ENCODE measurements at places on chromosomes 11 and 22.
A peak's percentile ranks its signal among the peaks of the same experiment; 100 is the strongest.

- peaks cover 3% of the 10 kb centered on the region for H3K36me3 ChIP-seq
- peak; percentile 5 for DNase-seq
- peaks cover 14% of the 10 kb centered on the region for H3K27me3 ChIP-seq
- H3K27ac ChIP-seq = no peak overlapping the region
- peaks cover 4% of the 10 kb centered on the region for H3K4me1 ChIP-seq
Observed at GRCh38 chr22:28955817-28956216, 72.4 kb downstream of the ZNRF3 start.

GRCh38 chr11:128324531-128325141, 262.7 kb downstream of the ETS1 start:
- H3K27ac ChIP-seq = no peak overlapping the region
- H3K4me1 ChIP-seq = peaks cover 19% of the 10 kb centered on the region
- no peak for DNase-seq
- no peaks in the 10 kb centered on the region for H3K27me3 ChIP-seq
- no peaks in the 10 kb centered on the region for H3K36me3 ChIP-seq

DNA sequence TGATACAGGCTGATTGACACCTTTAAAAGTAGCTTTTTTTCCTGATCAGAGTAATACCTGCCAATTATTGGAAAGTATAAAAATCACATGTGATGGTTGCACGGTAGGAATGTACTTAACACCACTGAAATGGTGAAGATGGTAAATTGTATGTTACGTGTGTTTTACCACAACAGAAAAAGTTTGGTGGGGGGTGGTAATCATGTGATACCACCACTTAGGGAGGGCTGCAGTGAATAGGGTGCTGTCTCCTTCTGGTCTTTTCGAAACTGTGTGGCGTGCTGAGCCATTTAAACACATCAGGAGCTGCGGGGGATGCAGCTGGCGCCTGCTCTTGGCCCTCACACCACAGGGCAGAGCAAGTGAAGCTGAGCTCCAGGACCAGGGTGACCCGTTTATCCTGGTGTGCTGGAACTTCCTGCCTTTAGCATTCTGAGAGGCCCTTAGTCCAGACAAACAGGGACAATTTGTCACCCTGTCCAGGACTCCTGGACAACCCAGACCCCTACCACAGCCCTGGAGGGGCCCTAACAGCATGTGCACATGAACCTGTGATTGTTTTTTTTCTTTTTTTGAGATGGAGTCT, 2.6 kb downstream of the SYNGR1 start:
- no peaks in the 10 kb centered on the region for H3K36me3 ChIP-seq
- no peak overlapping the region for H3K4me3 ChIP-seq
- no peaks in the 10 kb centered on the region for H3K27me3 ChIP-seq
- peaks cover 23% of the 10 kb centered on the region for H3K4me1 ChIP-seq

GRCh38 chr11:87460842-87461637, 423.3 kb downstream of the TMEM135 start:
- no peaks in the 10 kb centered on the region for H3K36me3 ChIP-seq
- H3K4me3 ChIP-seq = no peak overlapping the region
- no peak overlapping the region for H3K27ac ChIP-seq
- H3K27me3 ChIP-seq = peaks cover 4% of the 10 kb centered on the region
- H3K4me1 ChIP-seq = no peaks in the 10 kb centered on the region
- no peak for DNase-seq

- no peaks in the 10 kb centered on the region for H3K36me3 ChIP-seq
- peak overlapping the region; percentile 91 for H3K4me3 ChIP-seq
- no peaks in the 10 kb centered on the region for H3K27me3 ChIP-seq
- H3K27ac ChIP-seq = peak overlapping the region; percentile 87
Observed at GRCh38 chr11:115193914-115194801, 310.1 kb downstream of the CADM1 start.

DNA sequence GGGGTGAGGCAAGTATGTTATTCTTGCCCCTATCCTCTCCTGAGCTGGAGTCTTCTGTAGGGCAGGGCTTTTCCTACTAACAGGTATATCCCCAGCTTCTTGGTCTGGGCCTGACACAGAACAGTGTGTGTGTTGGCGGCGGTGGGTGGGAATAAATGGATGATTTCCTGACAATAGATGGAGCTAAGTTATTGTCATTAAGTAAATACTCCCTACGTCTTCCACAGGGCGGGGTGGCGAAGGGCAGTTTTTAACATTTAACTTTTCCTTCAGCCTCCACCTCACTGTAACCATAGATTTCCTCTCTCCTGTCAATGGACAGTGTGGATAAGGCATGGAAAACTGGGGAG, 11.7 kb upstream of the SMPD1 start:
- no peaks in the 10 kb centered on the region for H3K36me3 ChIP-seq
- no peaks in the 10 kb centered on the region for H3K27me3 ChIP-seq
- H3K4me3 ChIP-seq = no peak overlapping the region
- DNase-seq = no peak

GRCh38 chr22:29307596-29308147, 1.2 kb downstream of the GAS2L1 start:
- H3K27ac ChIP-seq = no peak overlapping the region
- H3K27me3 ChIP-seq = peaks cover 20% of the 10 kb centered on the region
- H3K4me1 ChIP-seq = peaks cover 23% of the 10 kb centered on the region
- no peaks in the 10 kb centered on the region for H3K36me3 ChIP-seq

- H3K36me3 ChIP-seq = no peaks in the 10 kb centered on the region
- no peak overlapping the region for H3K27ac ChIP-seq
- no peak for DNase-seq
- H3K27me3 ChIP-seq = peaks cover 21% of the 10 kb centered on the region
- H3K4me3 ChIP-seq = no peak overlapping the region
Observed at GRCh38 chr11:63023222-63023814, 7.7 kb upstream of the SLC22A8 start.

GRCh38 chr22:27851974-27852746, 50.6 kb upstream of the MN1 start:
- H3K27ac ChIP-seq = no peak overlapping the region
- no peak overlapping the region for H3K4me3 ChIP-seq
- DNase-seq = no peak

DNA sequence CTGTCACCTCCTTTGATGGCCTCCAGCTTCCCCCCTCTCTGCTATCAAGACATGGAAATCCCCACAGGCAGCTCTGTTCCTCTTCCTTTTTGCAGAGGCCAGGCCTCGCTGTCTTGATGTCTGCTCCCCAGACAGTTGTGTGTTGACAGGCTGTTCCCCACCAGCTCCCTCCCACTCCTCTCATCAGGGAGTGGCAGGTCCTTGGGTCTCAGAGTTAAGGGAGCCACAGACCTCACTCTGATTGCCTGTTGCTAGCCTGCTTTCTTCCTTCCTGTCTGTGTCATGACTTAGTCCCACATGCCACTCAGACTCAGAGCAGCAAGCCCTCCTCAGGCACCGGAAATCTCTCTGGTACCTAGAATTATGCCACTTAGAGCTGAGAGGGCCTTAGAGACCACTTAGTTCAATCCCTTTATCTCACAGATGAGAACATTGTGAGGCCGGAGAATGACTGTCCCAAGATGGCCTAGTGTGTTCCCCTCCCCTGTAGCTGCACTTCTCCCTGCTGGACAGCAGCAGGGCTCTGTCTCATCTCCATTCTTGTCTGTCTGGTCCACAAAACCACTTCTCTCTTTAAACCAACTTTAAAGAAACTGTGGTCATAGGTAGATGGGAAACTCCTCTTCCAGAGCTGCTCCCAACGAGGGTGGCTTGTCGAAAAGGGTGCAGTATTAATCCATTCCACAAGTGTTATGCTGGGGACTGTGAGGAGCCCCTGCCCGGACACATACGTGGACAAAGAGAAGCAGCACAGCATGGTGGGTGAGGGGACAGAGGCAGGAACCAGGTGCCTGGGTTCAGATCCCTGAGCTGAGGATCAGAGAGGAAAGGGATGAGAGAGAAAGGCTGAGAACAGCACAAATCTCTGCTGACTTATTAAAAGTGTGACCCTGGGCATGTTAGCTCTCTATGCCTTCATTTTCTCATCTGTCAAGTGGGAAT, 4.2 kb downstream of the AMPD3 start:
- peaks cover 18% of the 10 kb centered on the region for H3K36me3 ChIP-seq
- H3K4me3 ChIP-seq = peak overlapping the region; percentile 78
- peak; percentile 60 for DNase-seq
- H3K27ac ChIP-seq = peak overlapping the region; percentile 93
- H3K4me1 ChIP-seq = peaks cover 59% of the 10 kb centered on the region
- H3K27me3 ChIP-seq = no peaks in the 10 kb centered on the region

DNA sequence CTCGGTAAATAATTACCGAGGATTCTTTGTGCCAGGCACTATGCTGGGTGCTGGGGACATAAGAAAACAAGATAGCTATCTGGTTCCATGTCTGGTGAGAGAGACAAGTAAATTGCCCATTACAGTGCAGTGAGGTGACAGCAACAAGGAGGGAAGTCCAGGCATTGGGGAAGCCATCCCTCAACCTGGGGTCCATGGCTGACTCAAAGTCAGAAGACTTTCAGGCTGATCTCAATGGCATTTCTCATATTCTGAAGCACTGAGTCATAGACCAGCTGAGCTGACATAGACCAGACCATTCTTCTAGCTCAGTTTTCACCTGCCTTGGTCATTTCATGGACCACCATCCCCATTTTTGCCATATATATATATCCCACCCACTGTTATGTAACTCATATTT, 158.8 kb downstream of the TTC17 start:
- no peaks in the 10 kb centered on the region for H3K36me3 ChIP-seq
- H3K27me3 ChIP-seq = peaks cover 13% of the 10 kb centered on the region
- H3K27ac ChIP-seq = no peak overlapping the region
- no peaks in the 10 kb centered on the region for H3K4me1 ChIP-seq

GRCh38 chr11:66523611-66524010, 13.2 kb downstream of the BBS1 start:
- H3K27ac ChIP-seq = no peak overlapping the region
- H3K36me3 ChIP-seq = peaks cover 25% of the 10 kb centered on the region
- H3K4me1 ChIP-seq = no peaks in the 10 kb centered on the region
- H3K4me3 ChIP-seq = no peak overlapping the region

- no peaks in the 10 kb centered on the region for H3K27me3 ChIP-seq
- no peak overlapping the region for H3K4me3 ChIP-seq
- no peak for DNase-seq
- peaks cover 6% of the 10 kb centered on the region for H3K36me3 ChIP-seq
- H3K4me1 ChIP-seq = no peaks in the 10 kb centered on the region
Observed at GRCh38 chr11:74232311-74232950, 61.3 kb downstream of the PPME1 start.

- no peaks in the 10 kb centered on the region for H3K36me3 ChIP-seq
- no peak overlapping the region for H3K27ac ChIP-seq
- peaks cover 8% of the 10 kb centered on the region for H3K27me3 ChIP-seq
- no peak overlapping the region for H3K4me3 ChIP-seq
- DNase-seq = no peak
Observed at GRCh38 chr11:125147280-125147679, 17.3 kb upstream of the PKNOX2 start.

DNA sequence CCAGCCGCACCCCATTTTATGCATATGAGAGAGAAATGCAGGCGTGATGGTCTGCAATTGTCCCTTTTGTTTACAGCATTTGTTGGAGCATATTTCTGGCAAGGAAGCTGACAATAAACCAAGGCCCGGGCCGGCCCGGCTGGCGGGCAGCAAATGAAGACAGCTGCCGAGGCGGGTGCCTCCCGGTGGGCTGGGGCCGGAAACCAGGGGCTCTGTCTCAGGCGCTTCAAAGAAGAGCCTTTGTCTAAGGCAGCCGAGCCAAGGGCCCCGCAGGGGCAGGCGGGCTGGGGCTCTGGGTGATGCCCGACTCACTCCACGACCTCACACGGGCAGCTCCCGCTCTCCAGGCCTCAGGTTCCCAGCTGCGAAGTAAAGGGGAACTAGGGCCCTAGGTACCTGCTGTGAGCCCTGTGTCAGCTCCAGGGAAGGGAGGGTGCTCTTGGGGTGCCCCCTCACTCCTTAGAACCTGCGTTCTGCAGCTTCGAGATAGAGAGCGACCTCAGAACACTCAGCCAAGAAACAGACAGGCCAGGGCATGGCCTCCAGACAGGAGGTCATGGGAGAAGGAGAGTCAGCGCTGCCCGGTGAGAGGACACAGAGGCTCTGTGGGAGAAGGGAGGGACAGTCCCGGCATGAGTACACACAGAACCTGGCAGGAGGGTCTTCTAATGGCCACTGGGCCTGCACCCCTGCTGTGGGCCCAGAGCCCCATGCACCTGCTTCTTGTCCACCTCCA, 2.4 kb downstream of the LINC01488 start:
- DNase-seq = no peak
- no peak overlapping the region for H3K4me3 ChIP-seq

GRCh38 chr11:96168623-96169022, 174.4 kb downstream of the MAML2 start:
- no peak overlapping the region for H3K27ac ChIP-seq
- H3K36me3 ChIP-seq = peaks cover 9% of the 10 kb centered on the region
- peaks cover 28% of the 10 kb centered on the region for H3K4me1 ChIP-seq
- H3K4me3 ChIP-seq = no peak overlapping the region

DNA sequence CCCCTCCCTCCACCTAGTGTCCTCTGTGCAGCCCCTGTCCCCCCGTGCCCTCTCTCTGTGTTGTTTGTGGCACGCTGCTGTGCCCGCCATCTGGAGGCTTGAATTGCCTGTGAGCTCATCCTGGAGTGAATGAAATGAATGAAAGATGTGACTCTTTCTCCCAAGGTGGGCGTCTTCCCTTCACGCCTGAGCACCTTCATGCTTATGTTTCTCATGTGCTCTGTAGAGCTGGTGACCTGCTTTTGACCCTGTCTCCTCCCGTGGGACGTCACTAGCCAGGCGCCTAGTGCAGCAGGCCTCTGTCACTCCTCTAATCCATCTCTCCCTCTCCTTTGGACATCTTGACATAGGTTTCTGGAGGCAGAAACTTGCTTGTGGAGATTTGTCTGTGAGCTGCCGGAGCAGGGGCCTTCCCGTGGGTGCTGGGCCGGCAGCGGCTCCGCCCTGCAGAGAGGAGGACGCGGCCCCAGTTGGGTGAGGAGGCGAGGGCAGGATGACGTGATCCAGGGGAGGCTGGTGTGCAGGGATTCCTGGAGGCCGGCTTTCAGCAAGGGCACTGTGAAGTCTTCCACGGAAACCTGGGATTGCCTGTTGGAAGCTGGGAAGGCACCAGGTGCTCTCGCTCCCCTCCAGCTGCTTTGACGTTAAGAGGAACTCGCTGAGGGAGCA, 40.6 kb downstream of the MUC6 start:
- H3K4me3 ChIP-seq = peak overlapping the region; percentile 14
- DNase-seq = no peak
- peak overlapping the region; percentile 92 for H3K27ac ChIP-seq
- H3K27me3 ChIP-seq = no peaks in the 10 kb centered on the region
- H3K4me1 ChIP-seq = peaks cover 20% of the 10 kb centered on the region

- H3K36me3 ChIP-seq = no peaks in the 10 kb centered on the region
- H3K27me3 ChIP-seq = peaks cover 4% of the 10 kb centered on the region
- H3K4me1 ChIP-seq = peaks cover 17% of the 10 kb centered on the region
- H3K27ac ChIP-seq = no peak overlapping the region
- DNase-seq = no peak
- no peak overlapping the region for H3K4me3 ChIP-seq
Observed at GRCh38 chr11:119671561-119672015, 57.4 kb downstream of the NECTIN1 start.

DNA sequence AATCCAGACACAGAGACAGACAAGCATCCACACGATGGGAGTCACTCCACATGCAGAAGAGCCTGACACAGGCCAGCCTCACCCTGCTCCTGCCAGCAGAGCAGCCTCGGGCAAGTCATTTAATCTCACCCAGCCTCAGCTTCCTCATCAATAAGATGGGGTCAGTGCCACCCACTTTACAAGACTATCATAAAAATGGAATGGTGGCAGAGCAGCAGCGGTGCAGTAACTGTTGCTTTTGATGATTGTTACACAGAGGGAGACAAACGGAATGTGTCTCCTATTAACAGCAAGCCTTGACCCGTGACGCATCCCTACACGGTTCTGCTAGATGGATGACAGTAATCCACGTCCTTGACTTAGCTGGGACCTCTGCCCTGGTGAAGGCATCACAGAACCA, 26.0 kb upstream of the ARFGAP3 start:
- DNase-seq = no peak
- H3K4me1 ChIP-seq = peaks cover 6% of the 10 kb centered on the region
- H3K36me3 ChIP-seq = peaks cover 12% of the 10 kb centered on the region
- no peak overlapping the region for H3K27ac ChIP-seq
- H3K4me3 ChIP-seq = no peak overlapping the region

All from memory B cell (primary cell).